ENCODE measurements at places on chromosomes 3 and 15.

DNA sequence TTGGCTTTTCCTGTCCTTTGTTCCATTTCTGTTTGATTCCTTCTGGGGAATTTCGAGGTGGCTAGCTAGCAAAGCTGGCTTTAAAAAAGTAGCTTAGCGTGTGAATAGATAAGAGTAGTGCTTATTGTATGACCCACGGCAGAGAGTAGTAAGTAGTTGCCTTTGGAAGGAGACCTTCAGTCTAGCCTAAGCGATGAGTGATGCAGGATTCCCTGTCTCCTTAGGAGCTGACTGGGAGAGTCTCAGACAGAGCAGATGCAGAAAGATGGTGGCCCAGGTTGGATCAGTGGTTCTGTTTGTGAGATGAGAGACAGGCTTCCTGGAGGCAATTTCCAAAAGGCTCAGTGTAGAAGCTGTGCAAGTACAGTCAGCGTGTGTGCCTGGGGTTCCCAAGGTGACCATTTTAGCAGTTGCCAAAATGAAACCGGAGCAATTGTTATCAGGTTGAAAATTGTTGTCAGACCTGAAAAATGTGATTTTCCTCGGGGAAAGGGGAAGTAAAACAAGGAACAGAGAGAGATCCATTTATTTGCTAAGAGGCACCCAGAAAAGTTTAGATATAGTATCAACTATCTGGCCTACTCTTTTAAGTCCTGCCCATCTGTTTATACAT is 681 bp upstream of the IL5RA start:
- no peak for DNase-seq

DNA sequence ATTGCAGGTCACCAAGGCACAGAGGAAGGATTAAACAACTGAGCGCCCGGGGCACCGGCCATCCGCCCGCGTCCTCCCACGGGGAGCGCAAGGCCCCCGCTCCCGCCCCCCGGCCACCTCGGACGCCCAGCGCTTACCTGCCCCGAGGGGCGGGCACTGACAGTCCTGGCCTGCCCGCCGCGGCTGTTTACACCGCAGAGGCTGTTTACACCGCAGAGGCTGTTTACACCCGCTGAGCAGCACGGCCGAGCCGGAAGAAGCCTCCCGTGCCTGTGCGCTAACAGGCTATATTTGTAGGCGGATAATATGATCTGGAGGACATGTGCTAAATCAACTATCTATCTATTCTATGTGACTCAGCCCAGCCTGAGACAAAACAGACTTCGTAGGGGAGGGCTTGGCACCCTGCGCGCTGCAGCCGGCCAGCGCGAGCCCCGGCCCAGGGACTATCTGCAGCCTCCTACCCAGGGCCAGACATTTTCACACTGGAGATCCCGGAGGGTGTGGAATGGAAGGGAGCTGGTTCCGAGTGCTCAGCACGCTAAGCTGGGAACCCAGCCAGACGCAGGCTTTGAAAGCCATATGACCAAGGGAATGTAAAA is at the start of gene LRRC2:
Gene LRRC2 (minus strand): TSS at position 263 of the 602 bp plus-strand sequence. CDS start 14,711 bp downstream, outside the sequence.
- no peak for DNase-seq

DNA sequence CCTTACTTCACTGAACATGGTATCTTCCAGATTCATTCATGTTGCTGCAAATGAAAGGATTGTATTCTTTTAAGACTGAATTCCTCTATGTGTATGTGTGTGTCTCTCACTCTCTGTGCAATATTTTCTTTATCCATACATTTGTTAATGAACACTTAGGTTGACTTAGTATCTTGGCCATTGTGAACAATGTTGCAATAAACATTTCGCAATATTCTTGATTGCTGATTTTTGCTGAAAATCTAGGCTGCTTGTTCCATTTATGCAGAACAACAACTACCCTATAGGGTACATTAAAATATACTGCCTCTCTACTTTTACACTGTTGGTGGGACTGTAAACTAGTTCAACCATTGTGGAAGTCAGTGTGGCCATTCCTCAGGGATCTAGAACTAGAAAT is 732.4 kb downstream of the CADM2 start:
- DNase-seq: no peak

DNA sequence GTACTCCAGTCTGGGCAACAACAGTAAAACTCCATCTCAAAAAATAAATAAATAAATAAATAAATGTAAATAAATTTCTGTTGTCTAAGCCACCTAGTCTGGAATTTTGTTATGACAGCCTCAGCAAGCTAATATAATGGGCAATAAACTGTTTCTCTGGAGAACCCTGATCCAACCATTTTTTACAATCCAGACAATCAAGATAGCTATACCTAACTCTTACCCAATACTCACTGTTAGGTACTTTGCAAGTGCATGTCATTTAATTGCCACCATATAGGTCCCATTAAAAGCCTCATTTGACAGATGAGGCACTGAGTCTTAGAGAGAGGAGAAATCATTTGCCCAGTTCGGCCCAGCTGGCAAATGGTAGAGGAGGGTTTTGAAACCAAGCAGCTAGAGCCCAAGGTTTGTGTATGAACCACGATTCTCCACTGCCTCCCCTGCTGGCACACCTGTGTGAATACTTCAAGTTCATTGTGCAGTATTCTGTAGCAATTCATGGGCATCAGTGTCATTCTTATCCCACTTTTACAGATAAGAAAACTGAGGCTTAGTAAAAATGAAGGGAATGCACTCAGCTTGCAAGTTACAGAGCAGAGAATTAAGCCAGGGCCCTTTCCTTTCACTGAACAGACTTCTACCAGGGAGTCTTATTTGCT is 107.0 kb upstream of the UBE2E1 start:
- DNase-seq: no peak

- DNase-seq: no peak
Observed at GRCh38 chr15:62546628-62547027, 381.5 kb upstream of the C2CD4B start.

DNA sequence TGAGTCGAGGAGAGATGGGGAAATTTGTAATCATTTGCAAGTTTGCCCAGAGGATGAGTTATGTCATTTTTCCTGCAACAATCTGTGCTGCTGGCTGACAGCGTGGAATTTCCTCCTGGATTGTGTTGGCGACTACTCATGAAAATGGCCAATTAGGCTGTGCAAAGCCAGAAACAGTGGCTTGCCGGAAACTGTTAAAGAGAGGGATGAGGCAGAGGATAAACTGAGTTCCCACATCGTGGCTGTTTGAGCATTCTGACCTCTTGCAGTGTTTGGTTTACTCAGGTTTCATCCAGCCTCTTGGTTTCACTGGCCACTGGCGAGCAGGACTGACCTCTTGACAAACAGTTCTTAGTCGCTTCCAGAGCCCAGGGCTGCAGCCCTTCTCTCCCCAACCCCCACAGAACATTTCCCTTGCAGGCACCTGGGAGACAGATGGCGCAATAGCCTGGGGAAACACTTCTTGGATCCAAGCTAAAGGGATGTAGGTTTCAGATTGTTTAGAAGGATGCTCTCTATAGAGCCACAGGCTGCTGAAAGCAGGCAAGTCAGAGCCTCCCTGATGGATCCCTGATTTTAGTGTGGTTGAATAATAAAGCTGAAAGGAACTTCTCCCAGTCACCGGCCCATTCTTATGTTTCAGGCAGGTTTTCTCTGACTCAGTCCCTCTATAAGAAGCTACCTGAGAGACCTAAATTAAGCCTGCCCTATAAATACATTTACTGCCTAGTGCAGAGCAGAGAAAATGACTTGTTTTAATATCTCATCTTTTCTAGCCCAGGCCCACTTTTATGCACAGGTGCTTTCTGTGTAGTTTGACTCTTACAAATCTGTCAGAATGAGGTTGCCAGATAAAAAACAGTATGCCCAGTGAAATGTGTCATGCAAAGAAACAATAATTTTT is 92.8 kb upstream of the UBE2E1 start:
- DNase-seq: no peak

GRCh38 chr3:133440652-133441051 is 40.8 kb downstream of the BFSP2 start:
- no peak for DNase-seq

- DNase-seq: no peak
Observed at GRCh38 chr3:108804437-108804836, 18.1 kb upstream of the TRAT1 start.

- no peak for DNase-seq
Observed at GRCh38 chr15:75043509-75044257, 20.3 kb downstream of the PPCDC start.

GRCh38 chr3:143302638-143303171 is 183.1 kb downstream of the CHST2 start:
- DNase-seq: no peak

DNA sequence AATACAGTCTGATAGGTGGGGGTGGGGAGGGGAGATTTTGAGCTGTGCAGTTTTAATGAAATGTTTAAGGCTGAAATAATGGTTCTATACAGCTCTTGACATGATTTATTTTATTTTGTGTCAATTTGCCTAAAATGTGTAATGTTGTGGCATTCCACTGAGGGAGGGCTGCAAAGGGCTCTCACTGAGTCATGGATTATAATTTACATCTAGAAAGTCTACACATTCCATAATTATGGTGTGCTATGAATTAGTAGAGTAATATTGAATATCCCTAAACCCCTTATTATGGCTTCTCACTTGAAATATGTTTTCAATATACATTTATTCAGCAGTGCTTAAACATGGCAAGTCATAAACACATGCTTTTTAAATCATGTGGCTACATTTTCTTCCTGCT is 103.9 kb downstream of the RARB start:
- DNase-seq: no peak

DNA sequence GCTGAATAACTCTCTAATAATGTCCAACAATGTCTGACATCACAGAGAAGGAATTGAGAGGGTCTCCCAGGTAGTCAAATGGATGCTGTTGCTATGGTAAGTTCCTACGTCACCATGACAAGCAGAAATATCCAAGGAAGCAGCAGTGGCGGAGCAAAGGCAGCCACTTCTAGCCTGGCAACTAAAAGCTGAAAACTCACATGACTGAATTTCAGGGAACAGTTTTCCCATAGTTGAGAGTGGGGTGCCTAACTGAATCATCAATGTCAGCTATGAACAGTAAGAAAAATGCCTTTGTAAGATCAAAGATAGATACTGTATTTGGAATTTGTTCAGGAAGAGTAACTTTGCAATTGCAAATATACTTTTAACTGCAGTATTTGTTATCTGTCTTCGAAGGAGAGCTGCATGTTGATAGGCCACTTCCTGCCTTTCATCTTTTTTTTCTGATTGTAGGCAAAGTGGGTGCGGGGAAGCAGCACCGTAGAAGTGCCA is 161.7 kb downstream of the BBX start:
- no peak for DNase-seq

GRCh38 chr3:11699083-11699427 is 55.3 kb upstream of the VGLL4 start:
- no peak for DNase-seq

- DNase-seq: no peak
Observed at GRCh38 chr15:71042356-71042922, 72.8 kb upstream of the THSD4 start.

DNA sequence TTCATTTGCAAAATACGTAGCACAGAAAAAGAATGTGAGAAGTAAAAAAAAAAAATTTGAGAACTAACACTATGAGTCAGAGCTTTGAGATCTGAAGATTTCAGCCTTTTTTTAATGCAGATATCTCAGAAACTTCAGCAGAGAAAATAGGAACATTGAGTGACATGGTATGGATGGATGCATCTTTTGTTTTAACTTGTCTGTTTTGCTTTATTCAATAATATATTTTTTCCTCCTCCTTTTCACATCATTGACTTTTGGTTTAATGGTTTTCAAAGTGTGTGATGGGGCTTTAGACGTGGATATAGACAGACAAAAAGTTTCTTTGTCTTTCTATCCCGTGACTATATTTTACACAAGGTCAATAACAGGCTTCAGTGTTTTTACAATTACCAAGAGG is 426.7 kb upstream of the FRG2C start:
- no peak for DNase-seq

DNA sequence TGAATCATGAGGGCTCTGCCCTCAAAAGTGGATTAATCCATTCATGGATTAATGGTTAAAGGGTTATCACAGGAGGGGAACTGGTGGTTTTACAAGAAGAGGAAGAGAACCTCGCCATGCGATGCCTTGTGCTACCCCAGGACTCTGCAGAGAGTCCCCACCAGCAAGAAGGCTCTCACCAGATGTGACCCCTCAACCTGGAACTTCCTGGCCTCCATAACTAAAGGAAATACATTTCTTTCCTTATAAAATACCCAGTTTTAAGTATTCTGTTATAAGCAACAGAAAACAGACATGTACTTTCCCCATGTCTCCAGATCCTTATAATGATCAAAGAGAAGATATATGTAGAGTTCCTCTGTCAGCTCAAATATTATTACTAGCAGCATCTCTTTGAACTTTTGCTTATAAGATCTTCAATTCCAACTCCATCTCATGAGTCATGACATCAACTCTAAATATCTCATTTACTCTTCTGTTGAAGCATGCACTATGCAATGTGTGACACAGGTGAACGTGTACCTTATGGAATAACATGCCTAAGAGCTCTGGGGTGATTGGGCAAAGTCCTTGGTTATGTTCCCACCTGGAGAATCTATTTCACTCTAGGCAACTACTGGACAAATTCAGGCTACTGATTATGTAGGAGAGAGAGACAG is 37.5 kb upstream of the ZBTB38 start:
- no peak for DNase-seq

- DNase-seq: no peak
Observed at GRCh38 chr3:167705840-167706239, 28.9 kb downstream of the PDCD10 start.

DNA sequence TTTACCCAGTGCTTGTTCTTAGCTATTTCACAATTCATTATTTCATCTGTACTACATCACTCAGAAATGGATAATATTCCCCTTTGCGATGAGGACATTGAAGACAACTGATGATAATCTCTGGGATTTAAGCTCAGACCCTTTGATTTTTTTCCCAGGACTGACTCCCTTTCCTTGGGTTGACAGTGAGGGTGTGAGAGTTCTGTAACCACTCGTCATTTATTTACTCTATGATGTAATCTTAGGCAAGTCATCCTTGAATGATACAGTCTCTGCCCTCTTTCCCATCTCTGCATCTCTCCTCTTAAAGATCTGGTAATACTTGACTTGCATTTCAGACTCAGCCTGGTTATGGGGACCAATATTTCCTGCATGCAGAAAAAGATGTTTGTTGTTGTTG is 1041.7 kb downstream of the AGBL1 start:
- no peak for DNase-seq

DNA sequence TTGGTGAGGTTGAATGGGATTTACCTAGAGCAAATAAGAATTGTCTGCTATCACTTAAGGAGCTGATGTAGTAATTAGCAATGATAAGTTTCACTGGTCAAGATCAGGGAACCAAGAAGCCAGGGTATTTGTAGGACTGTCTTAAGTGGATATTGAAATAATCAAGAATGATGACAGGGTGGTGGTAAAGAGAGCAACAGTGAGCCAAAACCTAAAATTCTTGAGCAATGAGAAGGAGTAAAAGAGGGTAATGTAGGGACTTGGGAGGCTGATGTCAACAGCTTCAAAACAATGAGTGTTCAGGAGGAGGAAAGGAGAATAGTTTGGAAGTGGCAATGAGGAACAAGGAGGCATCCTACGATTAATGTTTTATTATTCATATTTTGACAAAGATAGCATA is 31.5 kb upstream of the SLC2A2 start:
- DNase-seq: no peak
